Progenitor cell of endocrine pancreas (in vitro differentiated cells): ENCODE measurements at places on chromosomes 3 and 15. TPM values are rescaled to one million over a fixed set of nuclear protein-coding genes. Genes with fewer than 3 reads are reported as not detected.

The AMT gene
- 29.8 and 32.8 TPM in 2 replicates for total RNA-seq

- no peak for DNase-seq
Observed at GRCh38 chr15:67840749-67841512, 1.1 kb upstream of the RNU6-1 start.

- DNase-seq, result no peak
Observed at GRCh38 chr3:128707928-128708494, 18.0 kb upstream of the RAB7A start.

- no peak for DNase-seq
Observed at GRCh38 chr3:101928890-101929289, 79.6 kb downstream of the NFKBIZ start.

DNA sequence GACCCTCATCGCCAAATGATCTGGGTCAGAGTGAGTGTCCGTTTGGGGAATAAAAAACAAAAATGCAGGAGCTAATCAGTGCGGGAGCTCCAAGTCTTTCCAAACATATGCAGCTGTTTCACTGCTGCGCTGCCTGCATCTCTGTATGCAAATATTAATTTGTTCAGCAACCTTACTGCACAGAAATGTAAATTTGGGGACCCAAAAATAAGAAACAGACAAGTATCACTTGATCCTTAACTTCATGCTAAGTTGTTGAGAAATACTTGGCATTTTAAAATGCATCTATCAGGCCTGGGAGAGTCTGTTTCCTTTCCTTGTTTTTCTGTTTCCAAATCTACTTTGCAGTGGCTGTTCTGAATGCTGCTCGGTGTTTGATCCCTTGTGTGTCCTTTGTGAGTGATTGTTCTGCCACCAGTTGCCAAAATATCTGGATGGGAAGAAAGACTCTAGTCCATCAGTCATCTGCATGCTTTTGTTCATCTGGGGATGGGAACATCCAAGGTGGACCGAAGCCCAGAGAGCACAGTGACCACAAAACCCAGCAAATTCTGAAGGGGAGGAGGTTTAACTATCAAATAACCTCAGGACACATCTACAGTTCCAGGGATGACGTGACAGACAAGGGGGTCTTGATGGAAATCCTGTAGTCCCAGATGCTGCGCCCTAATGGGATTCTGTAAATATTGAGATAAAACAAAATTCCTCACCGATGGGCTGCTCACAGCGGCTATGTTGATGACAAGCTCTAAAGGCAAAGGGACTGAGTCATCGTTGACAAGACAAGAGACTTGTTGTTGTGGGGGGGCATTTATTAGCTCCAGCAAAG, 199.5 kb upstream of the WNT5A start:
- DNase-seq, result no peak

DNA sequence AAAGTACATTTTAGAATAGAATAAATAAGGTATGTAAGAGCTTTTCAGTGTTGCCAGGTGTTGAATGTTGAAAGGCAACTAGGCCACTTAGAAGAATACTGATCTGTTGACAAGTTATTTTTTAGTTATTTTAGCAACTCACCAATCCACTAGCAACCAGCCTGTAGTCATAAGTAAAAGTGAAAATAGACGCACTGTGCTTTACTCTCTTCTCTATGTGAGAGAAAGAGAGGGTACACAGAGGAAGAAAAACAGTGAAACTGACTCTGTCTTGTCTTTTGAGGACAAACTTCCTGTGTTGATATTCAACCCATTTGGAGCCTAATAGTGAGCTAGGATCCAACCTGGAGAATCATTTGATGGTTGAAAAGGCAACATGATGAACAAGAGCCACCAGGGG, 327.1 kb upstream of the GOLIM4 start:
- DNase-seq, result no peak

- DNase-seq, result no peak
Observed at GRCh38 chr3:171956181-171956683, 83.1 kb upstream of the FNDC3B start.

DNA sequence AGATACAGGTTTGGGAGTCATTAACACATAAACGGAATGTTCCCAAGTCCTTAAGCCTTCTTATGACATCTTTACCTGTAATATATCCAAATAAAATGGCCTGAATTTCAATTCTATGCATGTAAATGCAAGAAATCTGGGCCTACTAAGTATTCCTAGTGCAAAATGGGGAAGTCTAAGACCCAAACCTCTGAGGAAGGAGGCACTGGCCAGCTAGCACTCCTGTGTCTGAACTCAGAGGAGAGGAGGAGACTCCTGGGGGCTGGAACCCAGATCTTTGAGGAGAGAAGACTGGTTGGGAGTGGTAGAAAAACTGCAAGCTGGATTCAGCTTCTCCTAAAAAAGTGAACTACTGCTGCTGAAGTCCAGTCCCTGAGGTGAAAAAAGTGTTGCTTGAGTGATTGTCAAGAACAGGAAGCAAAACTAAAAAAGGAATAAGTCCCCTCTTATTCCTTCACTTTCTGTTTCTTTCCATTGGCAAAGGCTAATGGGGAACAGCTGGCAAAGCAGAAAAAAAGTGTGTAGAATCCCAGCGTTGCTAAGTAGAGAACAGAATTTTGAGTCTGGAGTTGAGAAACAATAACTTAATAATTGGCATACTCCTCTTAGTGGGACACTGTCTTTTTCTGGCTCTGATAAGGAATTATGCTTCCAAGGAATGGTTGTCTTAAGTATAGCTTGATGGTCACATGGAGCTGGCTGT, 54.8 kb upstream of the ATP2C1 start:
- no peak for DNase-seq

DNA sequence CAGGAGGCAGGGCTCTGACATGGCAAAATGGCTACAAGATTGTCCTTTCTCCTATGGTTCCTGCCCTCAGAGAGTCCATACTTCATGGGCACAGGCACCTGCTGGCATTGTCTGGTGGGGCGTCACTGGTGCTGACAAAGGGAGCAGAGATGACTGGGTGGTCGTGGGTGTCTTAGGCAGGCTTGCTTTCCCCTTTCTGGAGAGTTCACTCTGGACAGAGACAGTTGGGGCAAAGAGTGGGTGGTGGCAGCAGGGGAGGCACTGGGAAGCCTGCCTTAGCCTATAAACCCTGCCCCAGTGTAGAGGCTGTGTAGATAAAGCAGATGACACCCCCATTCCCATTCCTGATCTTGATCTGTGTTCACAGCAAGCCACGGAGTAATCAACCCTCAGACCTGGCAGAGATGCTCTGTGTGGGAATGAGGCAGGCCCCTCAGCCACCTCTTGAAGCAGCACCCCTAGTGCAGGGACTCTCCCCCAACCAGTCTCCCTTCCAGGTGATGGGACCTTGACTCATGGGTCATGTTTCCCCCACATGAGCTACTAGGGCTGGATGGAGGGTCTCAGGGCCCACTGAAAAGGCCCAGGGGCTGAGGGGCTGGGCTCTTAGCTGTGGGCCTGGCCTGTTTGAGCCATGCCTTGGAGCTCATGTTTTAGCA, 20.7 kb upstream of the DOCK3 start:
- no peak for DNase-seq

- DNase-seq, result no peak
Observed at GRCh38 chr3:13791198-13792050, 88.4 kb downstream of the WNT7A start.

GRCh38 chr15:43194795-43195194, 9.6 kb downstream of the CCNDBP1 start:
- DNase-seq, result no peak
